PC-3 (cell line): ENCODE measurements at places on chromosomes 1 and 21. TPM values are rescaled to one million over a fixed set of nuclear protein-coding genes. Genes with fewer than 3 reads are reported as not detected.

DNA sequence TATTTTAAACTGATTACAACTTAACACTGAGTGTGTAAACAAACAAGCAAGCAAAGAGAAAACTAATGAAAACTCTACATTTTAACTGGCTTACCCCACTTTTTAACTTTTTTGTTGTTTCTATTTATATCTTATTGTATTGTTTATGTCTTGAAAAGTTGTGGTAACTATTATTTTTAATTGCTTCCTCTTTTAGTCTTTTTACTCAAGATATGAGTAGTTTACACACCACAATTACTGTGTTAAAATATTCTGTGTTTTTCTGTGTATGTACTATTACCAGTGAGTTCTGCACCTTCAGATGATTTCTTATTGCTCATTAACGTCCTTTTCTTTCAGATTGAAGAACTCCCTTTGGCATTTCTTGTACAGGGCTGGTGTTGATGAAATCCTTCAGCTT is 4.7 kb upstream of the HHAT start:
- DNase-seq, result no peak
- H3K4me3 ChIP-seq, result no peak overlapping the region
- H3K36me3 ChIP-seq, result no peaks in the 10 kb centered on the region

DNA sequence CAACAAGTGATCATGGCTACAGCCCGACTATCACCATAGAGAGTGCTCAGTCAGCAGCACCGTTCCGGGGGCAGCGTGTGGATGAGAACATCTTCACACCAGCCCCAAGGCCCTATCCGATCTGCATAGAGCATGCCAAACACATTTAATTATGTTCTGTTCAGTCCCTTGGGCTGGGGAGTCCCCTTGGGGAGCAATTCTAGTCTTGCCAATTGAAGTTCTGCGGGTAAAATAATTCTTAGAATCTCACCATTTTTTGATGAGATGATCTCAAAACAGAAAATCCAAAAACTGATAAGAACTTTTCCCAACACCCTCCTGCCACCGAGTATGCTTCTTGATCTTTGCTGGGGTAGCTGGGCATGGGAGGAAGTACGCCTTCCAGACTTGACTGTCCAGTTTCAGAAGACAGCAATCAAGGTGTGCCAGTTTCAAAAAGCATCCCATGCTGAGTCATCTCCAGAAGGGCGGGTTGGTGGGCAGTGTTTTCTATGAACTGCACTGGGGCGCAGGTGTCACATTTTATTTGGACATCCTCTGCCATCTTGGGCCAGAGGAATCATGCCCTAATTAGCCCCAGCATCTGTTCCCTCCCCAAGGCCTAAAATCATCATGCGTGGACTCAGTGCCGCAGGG is 20.8 kb upstream of the PTPRF start:
- H3K27me3 ChIP-seq, result no peaks in the 10 kb centered on the region
- peak; percentile 58 for DNase-seq
- no peaks in the 10 kb centered on the region for H3K36me3 ChIP-seq
- no peak overlapping the region for H3K27ac ChIP-seq
- no peak overlapping the region for H3K4me3 ChIP-seq

- no peak overlapping the region for H3K4me3 ChIP-seq
- H3K27ac ChIP-seq, result no peak overlapping the region
- no peak for DNase-seq
- no peaks in the 10 kb centered on the region for H3K27me3 ChIP-seq
These were observed 324.9 kb upstream of the DAB1 start for GRCh38 chr1:57748719-57749118.

GRCh38 chr1:164937291-164937690 is 378.3 kb downstream of the PBX1 start:
- no peaks in the 10 kb centered on the region for H3K4me1 ChIP-seq
- peaks cover 42% of the 10 kb centered on the region for H3K27me3 ChIP-seq
- H3K4me3 ChIP-seq, result no peak overlapping the region
- DNase-seq, result no peak

GRCh38 chr1:75985827-75986226 is 53.6 kb upstream of the ASB17 start:
- DNase-seq, result peak; percentile 53
- no peaks in the 10 kb centered on the region for H3K36me3 ChIP-seq
- no peaks in the 10 kb centered on the region for H3K4me1 ChIP-seq
- peaks cover 30% of the 10 kb centered on the region for H3K27me3 ChIP-seq
- H3K4me3 ChIP-seq, result no peak overlapping the region

- peak overlapping the region; percentile 70 for H3K27ac ChIP-seq
- no peaks in the 10 kb centered on the region for H3K36me3 ChIP-seq
- H3K4me1 ChIP-seq, result peaks cover 25% of the 10 kb centered on the region
- no peak for DNase-seq
These were observed 147.5 kb downstream of the ROR1 start for GRCh38 chr1:63921359-63921758.

DNA sequence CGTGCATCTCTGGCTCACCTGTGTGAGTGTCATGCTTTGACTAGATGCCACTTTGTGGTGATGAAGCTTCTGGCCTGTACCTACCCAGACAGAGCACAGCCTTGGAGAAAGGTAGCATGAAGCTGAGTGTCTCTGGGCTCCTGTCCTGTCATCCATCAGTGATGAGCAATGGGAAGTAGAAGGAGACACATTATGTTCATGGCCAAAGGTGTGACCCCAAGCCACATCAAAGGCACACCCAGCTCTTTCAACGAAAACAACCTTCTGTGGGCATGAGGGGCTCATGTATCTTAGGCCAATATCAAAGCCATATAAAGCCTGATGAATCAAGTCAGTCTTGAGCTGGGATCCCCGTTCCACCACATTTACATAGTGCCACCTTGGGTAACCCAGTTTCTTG is 1.0 kb upstream of the CLIC6 start:
- no peak for DNase-seq
- no peak overlapping the region for H3K4me3 ChIP-seq
- peaks cover 4% of the 10 kb centered on the region; the same call in 1 of the 2 replicates for H3K4me1 ChIP-seq

DNA sequence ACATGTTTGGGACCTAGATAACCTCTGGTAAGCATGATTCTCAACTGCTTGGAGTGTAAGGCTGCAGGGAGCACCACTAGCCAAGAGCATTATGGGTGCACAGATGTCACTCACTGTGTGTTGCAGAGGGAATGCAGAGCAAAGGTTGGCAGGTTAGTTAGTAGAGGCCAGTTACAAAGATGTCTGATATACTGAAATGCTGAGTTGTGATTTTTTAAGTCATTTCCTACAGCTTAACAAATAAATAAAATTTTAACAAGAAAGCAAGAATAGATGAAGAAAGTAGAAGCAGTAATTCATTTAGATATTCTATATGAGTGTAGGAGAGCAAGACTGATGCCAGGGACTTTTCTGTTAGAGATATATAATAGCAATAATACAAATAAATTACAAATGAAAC is 64.8 kb downstream of the MARK1 start:
- no peak for DNase-seq
- no peak overlapping the region for H3K27ac ChIP-seq
- H3K4me1 ChIP-seq, result no peaks in the 10 kb centered on the region

DNA sequence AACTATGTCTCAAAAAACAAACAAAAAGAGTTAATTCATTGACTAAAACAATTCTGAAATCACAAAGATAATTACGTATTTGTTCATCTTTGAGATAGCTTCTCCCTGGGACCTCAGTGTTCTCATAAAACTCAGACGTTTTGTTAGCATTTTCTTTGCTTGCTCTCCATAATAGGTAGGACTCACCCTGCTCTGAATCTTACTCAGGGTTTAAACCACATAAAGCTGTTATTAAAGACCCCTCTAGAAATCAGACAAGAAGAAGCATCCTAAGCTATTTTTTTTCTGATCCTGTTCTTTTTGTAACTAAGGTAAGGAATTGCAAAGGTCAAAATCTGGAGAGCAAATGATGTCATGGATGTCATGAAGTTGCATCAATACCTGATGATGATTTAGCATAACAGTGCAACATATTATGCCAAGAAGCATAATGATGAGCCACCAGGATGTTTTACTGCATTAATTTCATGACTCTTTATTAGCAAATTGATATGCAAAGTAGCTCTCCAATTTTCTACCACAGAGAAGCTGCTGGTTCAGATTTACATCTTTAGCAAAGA is 2.4 kb downstream of the FBXO42 start:
- H3K36me3 ChIP-seq, result no peaks in the 10 kb centered on the region
- H3K4me1 ChIP-seq, result peaks cover 34% of the 10 kb centered on the region
- H3K27ac ChIP-seq, result no peak overlapping the region
- H3K4me3 ChIP-seq, result peak overlapping the region; percentile 79; the same call in 1 of the 2 replicates
- DNase-seq, result no peak
- no peaks in the 10 kb centered on the region for H3K27me3 ChIP-seq

DNA sequence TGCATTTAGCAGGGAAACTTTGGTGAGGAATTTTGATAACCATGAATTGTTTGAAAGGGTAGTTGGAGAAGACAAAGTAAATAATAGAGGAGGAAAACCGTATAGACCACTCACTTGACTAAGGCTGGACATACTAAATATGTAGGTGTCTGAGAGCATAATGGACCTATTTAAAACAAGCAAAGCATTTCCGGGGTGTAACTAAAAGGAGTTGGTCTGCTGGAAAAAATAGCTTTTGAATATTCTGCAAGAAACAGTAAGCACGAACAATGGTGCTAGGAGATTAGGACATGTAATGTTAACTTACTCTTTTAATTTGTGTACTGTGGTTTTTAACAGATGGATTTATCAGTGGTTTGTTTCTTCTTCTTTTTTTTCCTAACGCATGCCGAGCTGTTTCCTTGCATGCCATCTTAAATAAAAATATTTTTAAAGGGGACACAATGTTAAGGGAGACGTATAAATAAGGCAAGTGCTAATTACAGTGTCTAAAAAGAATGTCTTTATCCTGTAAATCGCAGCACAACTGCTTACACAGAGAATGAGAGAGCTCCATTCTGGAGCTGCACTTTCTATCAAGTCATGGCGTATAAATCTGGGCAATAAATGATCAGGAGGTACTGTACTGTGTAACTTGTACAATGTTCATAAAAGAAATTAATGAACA is 492.1 kb downstream of the LMO4 start:
- H3K4me1 ChIP-seq, result no peaks in the 10 kb centered on the region
- H3K27ac ChIP-seq, result no peak overlapping the region
- DNase-seq, result no peak
- H3K4me3 ChIP-seq, result no peak overlapping the region
- no peaks in the 10 kb centered on the region for H3K27me3 ChIP-seq
- no peaks in the 10 kb centered on the region for H3K36me3 ChIP-seq

GRCh38 chr1:22053017-22053860 is 730 bp downstream of the CDC42 start:
- H3K4me1 ChIP-seq, result peaks cover 32% of the 10 kb centered on the region
- peak overlapping the region; percentile 85 for H3K27ac ChIP-seq
- peak overlapping the region; percentile 98 for H3K4me3 ChIP-seq
- peak; percentile 41 for DNase-seq
- peaks cover 22% of the 10 kb centered on the region; the same call in 1 of the 2 replicates for H3K36me3 ChIP-seq

GRCh38 chr21:29638138-29638537 is 301.7 kb downstream of the GRIK1 start:
- no peak overlapping the region for H3K4me3 ChIP-seq
- no peaks in the 10 kb centered on the region for H3K36me3 ChIP-seq
- peaks cover 34% of the 10 kb centered on the region for H3K27me3 ChIP-seq
- no peak overlapping the region for H3K27ac ChIP-seq
- H3K4me1 ChIP-seq, result no peaks in the 10 kb centered on the region

- H3K36me3 ChIP-seq, result no peaks in the 10 kb centered on the region
- H3K27ac ChIP-seq, result no peak overlapping the region
- no peak for DNase-seq
- H3K4me1 ChIP-seq, result peaks cover 13% of the 10 kb centered on the region
- peaks cover 4% of the 10 kb centered on the region; the same call in 1 of the 2 replicates for H3K27me3 ChIP-seq
- H3K4me3 ChIP-seq, result no peak overlapping the region
These were observed 1.9 kb downstream of the NLRP3 start for GRCh38 chr1:247417831-247418230.

DNA sequence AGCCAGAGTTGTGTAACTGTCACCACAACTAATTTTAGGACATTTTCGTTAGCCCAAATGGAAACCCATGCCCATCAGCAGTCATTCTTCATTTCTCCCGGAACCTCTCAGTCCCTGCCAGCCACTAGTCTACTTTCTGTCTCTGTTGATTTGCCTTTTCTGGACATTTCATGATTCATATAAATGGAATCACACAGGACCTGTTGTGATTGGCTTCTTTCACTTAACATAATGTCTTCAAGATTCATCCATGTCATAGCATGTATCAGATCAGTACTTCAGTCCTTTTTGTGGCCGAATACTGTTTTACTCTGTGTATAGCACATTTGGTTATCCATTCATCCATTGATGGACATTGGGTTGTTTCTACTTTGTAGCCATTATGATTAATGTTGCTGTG is 7.1 kb downstream of the SLC66A1 start:
- no peak overlapping the region for H3K4me3 ChIP-seq
- no peak overlapping the region for H3K27ac ChIP-seq
- H3K36me3 ChIP-seq, result no peaks in the 10 kb centered on the region; the same call in 1 of the 2 replicates
- no peaks in the 10 kb centered on the region for H3K27me3 ChIP-seq

DNA sequence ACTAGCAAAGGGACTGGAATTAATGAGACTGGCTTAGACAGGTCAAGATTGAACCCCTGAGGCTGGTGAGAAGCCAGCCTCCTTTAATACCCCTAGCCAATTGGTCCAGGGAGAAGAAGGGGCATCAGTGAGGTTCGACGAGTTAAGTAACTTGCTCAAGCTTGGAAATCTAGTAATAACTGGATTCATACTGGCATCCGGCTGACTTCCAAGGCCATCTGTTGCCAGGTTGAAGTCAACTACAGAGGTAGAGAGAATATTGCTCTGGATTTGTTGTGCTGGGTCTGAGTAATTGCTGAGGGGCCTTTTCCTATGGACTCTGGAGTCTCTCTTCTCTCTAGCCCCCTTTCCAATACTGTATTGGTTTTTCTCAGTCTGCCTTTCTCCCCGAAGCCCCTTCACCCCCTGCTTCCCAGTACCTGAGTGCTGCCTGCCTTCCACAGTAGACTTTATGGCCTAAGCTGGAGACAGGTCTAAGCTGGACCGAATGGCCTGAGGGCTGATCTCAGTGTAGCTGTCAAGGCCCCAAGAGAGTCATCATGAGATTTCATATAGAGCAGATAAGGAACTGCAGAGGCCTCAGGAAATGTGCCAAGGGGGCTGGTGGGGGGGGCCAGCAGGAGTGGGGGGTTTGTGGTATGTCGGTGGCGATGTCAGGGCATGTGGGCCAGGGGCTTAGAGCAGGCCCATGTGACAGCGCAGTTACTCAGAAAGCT is 42.4 kb upstream of the IL19 start:
- peaks cover 28% of the 10 kb centered on the region; the same call in 1 of the 2 replicates for H3K36me3 ChIP-seq
- H3K4me1 ChIP-seq, result peaks cover 18% of the 10 kb centered on the region

GRCh38 chr1:93679546-93679945 is 2.1 kb downstream of the BCAR3 start:
- peaks cover 80% of the 10 kb centered on the region for H3K4me1 ChIP-seq
- H3K36me3 ChIP-seq, result peaks cover 59% of the 10 kb centered on the region
- H3K4me3 ChIP-seq, result peak overlapping the region; percentile 95

- no peaks in the 10 kb centered on the region for H3K27me3 ChIP-seq
- H3K4me3 ChIP-seq, result no peak overlapping the region
- peak; percentile 83 for DNase-seq
- peaks cover 40% of the 10 kb centered on the region for H3K4me1 ChIP-seq
- peak overlapping the region; percentile 89 for H3K27ac ChIP-seq
These were observed 14.5 kb downstream of the RGS4 start for GRCh38 chr1:163083690-163084089.

Gene SPRR2F
- total RNA-seq, result not detected in 2 replicates

Gene AJAP1
- not detected in 2 replicates for total RNA-seq

Gene RORC
- total RNA-seq, result 0.26 TPM in 1 of 2 replicates, not detected in the other

Gene ETV3L
- total RNA-seq, result not detected in 2 replicates

Gene CD101
- 0.17 and 0.36 TPM in 2 replicates for total RNA-seq

Gene MYBPH
- not detected in 2 replicates for total RNA-seq
